ENCODE measurements at places on chromosomes 16 and 17.

GRCh38 chr17:77742579-77742978 is 215.9 kb upstream of the TNRC6C start:
- no peak overlapping the region for H3K27ac ChIP-seq
- H3K4me1 ChIP-seq: no peaks in the 10 kb centered on the region
- DNase-seq: no peak
- no peaks in the 10 kb centered on the region for H3K36me3 ChIP-seq

DNA sequence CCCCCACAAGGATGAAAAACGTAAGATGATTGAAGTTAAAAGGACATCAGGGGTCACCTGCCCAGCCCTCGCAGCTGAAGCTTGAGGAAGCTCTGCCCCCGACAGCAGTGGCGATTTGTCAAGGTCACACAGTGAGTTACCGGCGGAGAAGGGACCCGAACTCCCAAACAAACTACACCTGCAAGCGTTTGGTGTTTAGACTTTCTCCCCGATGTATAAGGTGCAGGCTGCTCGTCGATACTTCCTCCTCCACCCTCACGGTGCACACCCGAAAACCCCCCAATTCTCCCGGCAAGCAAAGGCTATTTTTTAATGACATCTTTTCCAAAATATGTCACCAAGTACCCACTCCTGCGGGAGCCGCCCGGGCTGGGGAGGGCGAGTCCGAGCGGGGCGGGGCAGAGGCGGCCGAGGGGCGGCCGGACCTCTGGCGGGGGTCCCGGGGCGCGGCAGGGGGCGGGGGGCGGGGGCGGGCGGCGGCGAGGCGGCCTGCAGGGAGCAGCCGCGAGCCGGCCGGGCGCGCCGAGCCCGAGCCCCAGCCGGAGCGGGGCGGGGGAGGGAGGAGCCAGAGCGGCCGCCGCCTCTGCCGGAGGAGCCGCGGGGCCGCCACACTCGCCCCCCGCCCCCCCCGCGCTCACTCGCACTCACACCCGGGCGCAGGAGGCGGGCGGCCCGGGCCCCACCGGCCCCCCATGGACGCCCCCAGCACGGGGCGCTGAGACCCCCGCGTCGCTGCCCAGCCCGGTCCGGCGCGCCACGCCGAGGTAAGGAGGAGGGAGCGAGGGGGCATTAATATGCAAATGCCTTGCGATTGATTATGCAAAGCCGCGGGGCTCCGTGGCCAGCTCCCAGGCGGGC is at the start of gene THRA:
Gene THRA, plus strand, starts transcription at position 637 of the 858 bp plus-strand sequence. CDS start 11,524 bp downstream, outside the sequence.
- no peaks in the 10 kb centered on the region for H3K36me3 ChIP-seq
- peaks cover 26% of the 10 kb centered on the region for H3K4me1 ChIP-seq
- H3K27me3 ChIP-seq: peaks cover 7% of the 10 kb centered on the region
- DNase-seq: no peak
- peak within 1 kb of the TSS; percentile 90 for H3K4me3 ChIP-seq
- no peak within 1 kb of the TSS for H3K27ac ChIP-seq

DNA sequence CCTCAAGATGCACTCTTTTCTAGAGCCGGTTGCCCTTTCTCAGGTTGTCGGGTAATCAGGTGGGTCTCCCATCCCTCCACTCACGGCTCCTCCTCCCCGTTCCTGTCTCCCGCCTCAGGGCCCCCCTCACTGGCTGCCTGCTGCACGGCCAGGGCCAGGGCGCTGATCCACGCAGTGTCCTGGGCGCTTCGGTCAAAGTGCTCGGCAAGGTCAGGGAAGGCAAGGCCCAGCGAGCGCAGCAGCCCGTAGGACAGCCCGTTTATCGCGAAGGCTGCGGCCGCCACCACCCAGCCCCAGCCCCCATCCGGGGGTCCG is 753 bp downstream of the SLC16A11 start:
- no peak for DNase-seq
- H3K27me3 ChIP-seq: peaks cover 21% of the 10 kb centered on the region
- peaks cover 20% of the 10 kb centered on the region for H3K4me1 ChIP-seq
- H3K36me3 ChIP-seq: no peaks in the 10 kb centered on the region
- peak overlapping the region; percentile 42 for H3K4me3 ChIP-seq
- no peak overlapping the region for H3K27ac ChIP-seq

DNA sequence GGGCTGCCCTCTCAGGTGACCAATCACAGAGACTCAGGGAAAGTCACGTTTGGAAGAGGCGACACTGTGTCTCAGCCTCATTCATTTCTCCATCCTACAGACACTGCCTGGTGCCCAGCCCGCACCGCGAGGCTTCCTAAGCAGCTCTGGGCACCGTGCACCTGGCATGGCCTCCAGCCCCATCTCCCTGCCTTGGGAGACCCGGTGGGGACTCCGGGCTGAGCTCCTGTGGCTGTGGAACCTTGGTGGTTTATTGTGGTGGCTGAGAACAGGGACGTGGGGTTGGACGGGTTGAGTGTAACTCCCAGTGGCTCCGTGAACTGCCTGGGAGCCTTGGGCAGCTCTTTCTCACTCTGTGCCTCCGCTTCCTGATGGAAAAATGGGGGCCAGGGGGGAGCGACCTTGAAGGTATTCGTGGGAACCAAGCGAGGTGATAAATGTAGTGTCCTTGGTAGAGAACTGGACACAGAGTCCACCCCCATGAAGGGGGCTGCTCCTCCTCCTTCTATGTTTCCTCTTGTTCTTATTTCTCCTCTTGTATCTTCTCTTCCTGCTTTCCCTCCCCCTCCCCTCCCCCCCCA is 215.4 kb downstream of the SEC14L1 start:
- H3K4me3 ChIP-seq: no peak overlapping the region
- H3K27ac ChIP-seq: no peak overlapping the region
- no peak for DNase-seq

DNA sequence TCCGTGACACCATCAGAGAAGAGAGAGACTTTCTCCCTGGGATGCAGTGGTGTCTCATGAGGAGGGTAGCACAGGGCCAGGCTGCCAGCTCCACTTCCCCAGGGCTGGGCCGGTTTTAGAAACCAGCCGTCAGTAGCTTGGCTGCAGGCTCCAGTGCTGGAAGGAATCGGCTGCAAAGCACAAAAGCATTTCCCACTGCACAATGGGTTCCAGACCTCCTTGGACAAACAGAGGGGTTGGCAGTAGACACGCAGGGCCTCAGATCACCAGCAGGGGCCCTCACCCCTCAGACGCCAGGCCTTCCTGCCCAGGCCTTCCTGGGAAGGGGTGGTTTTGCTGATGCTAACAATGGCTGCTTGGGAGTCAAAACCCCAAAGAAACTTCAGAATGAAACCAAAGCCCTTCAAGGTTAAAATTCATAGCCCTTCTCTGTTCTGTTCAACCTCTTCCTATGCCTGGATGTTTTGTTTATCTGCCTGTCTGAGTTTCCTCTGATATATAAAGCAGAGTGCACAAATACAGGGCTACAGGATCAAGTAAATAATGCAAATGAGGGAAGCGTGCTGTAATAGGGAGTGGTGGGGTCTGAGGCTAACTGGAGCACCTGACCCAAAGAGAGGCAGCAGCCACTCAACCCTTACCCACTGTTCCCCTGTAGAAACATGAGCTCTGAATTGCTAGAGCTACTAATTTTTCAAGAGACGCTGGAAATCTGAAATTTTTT is 26.2 kb downstream of the TEKT5 start:
- H3K27ac ChIP-seq: no peak overlapping the region
- no peak for DNase-seq
- no peaks in the 10 kb centered on the region for H3K36me3 ChIP-seq
- H3K4me1 ChIP-seq: no peaks in the 10 kb centered on the region
- no peaks in the 10 kb centered on the region for H3K27me3 ChIP-seq

GRCh38 chr17:7992516-7992915 is 9.9 kb upstream of the GUCY2D start:
- no peak overlapping the region for H3K27ac ChIP-seq
- no peak overlapping the region for H3K4me3 ChIP-seq
- H3K4me1 ChIP-seq: peaks cover 9% of the 10 kb centered on the region
- peak; percentile 78 for DNase-seq

DNA sequence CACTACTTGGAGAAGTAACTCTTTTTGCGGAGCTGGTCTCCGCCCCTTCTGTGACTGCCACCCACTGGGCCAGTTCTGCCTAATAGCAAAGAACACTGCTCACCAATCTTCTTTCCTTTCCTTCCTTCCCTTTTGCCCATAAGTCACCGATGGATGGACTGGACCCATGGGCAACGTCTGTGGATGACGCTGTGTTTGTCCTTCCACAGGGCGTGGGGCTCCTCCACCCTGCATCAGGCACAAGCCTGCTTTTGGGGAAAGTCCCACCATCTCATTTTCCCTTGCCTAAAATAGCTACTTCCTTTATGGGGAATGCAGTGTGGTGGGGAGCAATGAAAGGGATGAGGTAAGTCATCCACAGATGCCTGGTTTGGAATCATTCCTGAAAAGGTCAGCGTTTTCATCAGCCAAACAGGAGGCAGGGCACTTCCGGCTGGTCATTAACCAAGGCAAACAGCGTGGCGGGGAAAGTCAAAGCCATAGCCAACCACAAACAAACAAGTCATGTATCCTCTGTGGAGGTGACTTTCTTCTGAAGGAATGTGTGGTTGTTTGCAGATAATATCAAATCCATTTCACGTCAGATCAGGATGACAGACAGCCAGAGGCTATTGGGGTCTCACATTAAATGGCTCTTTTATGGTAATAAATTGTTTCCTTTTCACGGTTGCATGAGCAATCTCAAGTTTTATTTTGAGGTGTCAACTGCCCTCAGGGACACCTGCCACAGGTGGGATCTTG is 30.7 kb upstream of the MED9 start:
- no peaks in the 10 kb centered on the region for H3K36me3 ChIP-seq
- H3K4me1 ChIP-seq: peaks cover 32% of the 10 kb centered on the region
- H3K27ac ChIP-seq: peak overlapping the region; percentile 22
- peaks cover 3% of the 10 kb centered on the region for H3K27me3 ChIP-seq
- DNase-seq: peak; percentile 96
- H3K4me3 ChIP-seq: no peak overlapping the region

DNA sequence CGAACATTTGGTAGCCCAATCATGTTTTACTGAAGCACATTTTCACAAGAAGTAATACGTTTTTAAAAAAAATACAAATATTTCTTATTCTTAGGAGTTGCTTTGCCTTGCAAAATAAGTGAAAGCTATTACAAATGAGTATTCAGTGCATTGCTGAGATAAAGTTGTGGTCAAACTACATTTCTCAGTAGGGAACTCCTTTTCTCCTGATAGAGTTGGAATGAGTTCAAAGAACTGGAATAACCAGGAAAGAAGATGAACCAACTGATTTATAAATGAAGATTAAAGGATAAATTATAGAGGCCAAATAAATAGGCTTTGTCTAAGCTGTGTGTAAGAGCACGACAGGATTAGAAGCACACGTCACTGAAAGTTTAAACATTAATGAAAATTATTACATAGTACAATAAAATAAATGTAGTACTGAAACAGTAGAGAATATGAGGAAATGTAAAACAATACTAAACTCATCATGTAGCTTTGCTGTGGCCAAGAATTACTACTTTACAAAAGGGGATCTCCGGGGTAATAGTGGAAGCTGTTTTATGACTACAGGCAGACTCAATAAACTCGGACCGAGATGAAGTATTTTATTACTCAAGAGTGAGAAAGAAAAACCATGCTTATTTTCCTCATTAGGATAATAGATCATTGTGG is 73.6 kb downstream of the KCNJ2 start:
- no peaks in the 10 kb centered on the region for H3K36me3 ChIP-seq
- H3K4me1 ChIP-seq: no peaks in the 10 kb centered on the region
- H3K4me3 ChIP-seq: no peak overlapping the region
- H3K27ac ChIP-seq: no peak overlapping the region
- peak; percentile 69 for DNase-seq

GRCh38 chr17:1153795-1154546 is 25.8 kb downstream of the ABR start:
- H3K4me1 ChIP-seq: peaks cover 3% of the 10 kb centered on the region
- no peak overlapping the region for H3K4me3 ChIP-seq
- H3K36me3 ChIP-seq: no peaks in the 10 kb centered on the region
- H3K27ac ChIP-seq: no peak overlapping the region
- peak; percentile 58 for DNase-seq

DNA sequence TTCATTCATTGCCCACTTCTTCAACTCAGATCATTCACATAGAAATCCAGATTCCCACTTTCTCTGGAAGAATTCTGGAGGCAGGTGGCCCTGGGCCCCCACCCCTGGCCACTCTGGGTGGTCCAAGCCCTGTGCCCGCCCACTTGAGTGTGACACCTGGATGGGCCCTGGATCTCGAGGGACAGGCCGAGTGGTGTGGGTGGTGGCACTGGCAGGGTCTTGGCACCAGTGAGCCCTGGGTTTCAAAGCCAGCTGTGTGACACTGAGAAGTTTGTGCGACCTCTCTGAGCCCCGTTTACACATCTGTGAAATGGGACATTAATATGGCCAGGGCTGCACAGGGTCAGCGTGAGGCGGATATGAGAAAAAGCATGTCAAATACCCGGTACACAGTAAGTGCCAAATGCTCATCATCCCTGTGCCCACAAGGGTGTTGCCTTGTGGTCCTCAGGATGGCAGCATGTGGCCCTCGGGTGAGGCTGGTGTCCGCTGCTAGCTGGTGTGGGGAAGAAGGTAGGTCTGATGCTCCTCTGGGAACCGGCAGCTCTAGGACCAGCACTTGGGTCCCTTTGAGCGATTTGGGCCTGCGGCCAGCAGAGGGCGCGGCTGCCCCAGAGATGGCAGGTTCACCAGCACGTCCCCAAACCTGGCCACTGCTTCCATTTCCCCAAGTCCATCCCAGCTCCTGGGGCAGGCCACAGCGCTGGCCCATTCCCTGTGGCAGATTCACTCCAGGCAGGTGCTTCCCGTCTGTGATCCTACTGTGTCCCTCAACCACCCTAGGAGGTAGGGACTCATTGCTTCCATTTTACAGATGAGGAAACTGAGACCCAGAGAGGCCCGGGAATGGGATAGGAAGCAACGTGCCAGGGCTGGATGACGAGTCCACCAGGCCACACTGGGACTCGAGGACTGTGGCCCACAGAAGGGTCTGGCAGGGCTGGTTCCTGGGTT is 3.6 kb downstream of the OSGIN1 start:
- no peak overlapping the region for H3K4me3 ChIP-seq
- H3K36me3 ChIP-seq: no peaks in the 10 kb centered on the region
- H3K27me3 ChIP-seq: no peaks in the 10 kb centered on the region
- DNase-seq: peak; percentile 33

GRCh38 chr17:39231591-39232551 is 6.1 kb upstream of the STAC2 start:
- H3K4me1 ChIP-seq: peaks cover 12% of the 10 kb centered on the region
- H3K27ac ChIP-seq: no peak overlapping the region
- no peaks in the 10 kb centered on the region for H3K36me3 ChIP-seq
- no peaks in the 10 kb centered on the region for H3K27me3 ChIP-seq
- no peak for DNase-seq

- H3K27ac ChIP-seq: no peak overlapping the region
- no peak overlapping the region for H3K4me3 ChIP-seq
- no peaks in the 10 kb centered on the region for H3K36me3 ChIP-seq
- no peak for DNase-seq
Observed at GRCh38 chr16:2092866-2093265, 42.8 kb downstream of the PKD1 start.

GRCh38 chr17:31738067-31738466 is 121.0 kb downstream of the COPRS start:
- H3K4me1 ChIP-seq: peaks cover 28% of the 10 kb centered on the region
- DNase-seq: no peak
- H3K27me3 ChIP-seq: no peaks in the 10 kb centered on the region
- no peak overlapping the region for H3K27ac ChIP-seq
- H3K36me3 ChIP-seq: no peaks in the 10 kb centered on the region

- H3K27me3 ChIP-seq: no peaks in the 10 kb centered on the region
- no peak for DNase-seq
- H3K36me3 ChIP-seq: no peaks in the 10 kb centered on the region
- no peaks in the 10 kb centered on the region for H3K4me1 ChIP-seq
- no peak overlapping the region for H3K4me3 ChIP-seq
Observed at GRCh38 chr17:51144266-51145022, 8.9 kb upstream of the NME1 start.

Measured in astrocyte (in vitro differentiated cells and primary cell).